ENCODE measurements at places on chromosomes 11 and 22.
A peak's percentile ranks its signal among the peaks of the same experiment; 100 is the strongest.

GRCh38 chr11:3877364-3878257 is 22.1 kb downstream of the STIM1 start:
- H3K4me1 ChIP-seq, result peaks cover 2% of the 10 kb centered on the region
- H3K4me3 ChIP-seq, result no peak overlapping the region
- no peak for DNase-seq
- H3K36me3 ChIP-seq, result no peaks in the 10 kb centered on the region

DNA sequence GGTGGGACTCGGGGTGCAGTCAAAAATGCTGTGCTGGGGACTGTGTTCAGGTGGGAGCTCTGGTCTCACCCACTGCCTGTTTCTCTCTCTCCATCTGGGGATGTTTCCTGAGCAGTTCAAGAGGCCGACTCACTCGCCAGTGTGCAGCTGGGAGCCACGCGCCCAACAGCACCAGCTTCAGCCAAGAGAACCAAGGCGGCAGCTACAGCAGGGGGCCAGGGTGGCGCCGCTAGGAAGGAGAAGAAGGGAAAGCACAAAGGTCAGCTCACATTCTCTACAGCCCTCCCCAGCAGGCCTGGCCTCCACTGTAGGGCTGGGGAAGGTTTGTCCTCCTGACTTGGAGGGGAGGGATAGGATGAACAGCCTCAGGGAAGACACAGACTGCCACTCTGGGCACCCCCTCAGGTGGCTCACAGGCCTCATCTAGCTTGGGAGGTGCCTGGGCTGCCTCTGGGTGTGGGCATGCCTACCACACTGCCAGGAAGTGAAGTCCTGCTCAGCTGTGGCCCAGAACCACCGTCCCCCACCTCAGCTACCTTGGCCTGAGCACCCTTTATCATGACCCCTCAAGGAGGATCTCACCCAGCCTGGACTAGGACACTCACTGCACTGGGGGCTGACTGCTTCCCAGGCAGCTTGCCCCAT is 13.0 kb downstream of the TUB start:
- no peak overlapping the region for H3K4me3 ChIP-seq
- no peak for DNase-seq
- H3K27me3 ChIP-seq, result no peaks in the 10 kb centered on the region
- peaks cover 8% of the 10 kb centered on the region for H3K36me3 ChIP-seq

DNA sequence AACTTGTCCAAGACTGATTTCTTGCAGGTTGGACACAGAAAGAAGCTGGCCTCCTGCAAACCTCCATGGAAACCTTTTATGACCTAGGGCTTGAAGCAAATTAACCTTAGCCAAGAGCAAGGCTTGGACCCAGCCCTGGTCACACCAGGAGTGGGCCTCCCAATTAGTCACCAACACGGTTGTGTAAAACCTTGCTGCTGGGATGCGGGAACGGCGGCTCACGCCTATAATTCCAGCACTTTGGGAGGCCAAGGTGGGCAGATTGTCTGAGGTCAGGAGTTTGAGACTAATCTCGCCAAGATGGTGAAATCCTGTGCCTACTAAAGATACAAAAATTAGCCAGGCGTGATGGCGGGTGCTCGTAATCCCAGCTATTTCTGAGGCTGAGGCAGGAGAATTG is 419.9 kb downstream of the AASDHPPT start:
- no peaks in the 10 kb centered on the region for H3K4me1 ChIP-seq
- H3K27ac ChIP-seq, result no peak overlapping the region
- no peak overlapping the region for H3K4me3 ChIP-seq
- H3K27me3 ChIP-seq, result no peaks in the 10 kb centered on the region
- no peaks in the 10 kb centered on the region for H3K36me3 ChIP-seq
- DNase-seq, result no peak

- H3K36me3 ChIP-seq, result no peaks in the 10 kb centered on the region
- peak overlapping the region; percentile 65 for H3K4me3 ChIP-seq
- DNase-seq, result no peak
- no peak overlapping the region for H3K27ac ChIP-seq
These were observed 839 bp downstream of the CEP164 start for GRCh38 chr11:117328375-117329010.

DNA sequence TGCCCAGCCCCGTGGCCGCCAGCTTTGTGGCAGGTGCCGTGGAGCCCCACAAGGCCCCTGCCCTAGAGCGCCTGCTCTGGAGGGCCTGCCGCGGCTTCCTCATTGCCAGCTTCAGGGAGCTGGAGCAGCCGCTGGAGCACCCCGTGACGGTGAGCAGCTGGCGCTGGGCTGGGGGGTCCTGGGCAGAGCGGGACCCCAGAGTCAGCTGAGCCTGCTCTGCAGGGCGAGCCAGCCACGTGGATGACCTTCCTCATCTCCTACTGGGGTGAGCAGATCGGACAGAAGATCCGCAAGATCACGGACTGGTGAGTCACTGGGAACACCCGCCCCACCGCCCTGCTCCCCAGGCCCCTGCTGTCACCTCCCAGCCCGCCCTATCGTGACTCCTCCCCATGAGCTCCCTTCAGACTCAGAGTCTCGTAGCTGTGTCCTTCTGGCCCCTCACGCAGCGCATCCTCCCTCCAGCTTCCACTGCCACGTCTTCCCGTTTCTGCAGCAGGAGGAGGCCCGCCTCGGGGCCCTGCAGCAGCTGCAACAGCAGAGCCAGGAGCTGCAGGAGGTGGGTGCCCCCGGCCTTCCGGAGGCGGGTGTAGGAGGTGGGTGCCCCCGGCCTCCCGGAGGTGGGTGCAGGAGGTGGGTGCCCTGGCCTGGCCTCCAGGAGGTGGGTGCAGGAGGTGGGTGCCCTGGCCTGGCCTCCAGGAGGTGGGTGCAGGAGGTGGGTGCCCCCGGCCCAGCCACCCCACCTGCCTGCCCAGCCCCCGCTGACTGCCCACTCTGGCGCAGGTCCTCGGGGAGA is 4.7 kb downstream of the TCIRG1 start:
- H3K36me3 ChIP-seq, result no peaks in the 10 kb centered on the region
- H3K4me3 ChIP-seq, result no peak overlapping the region
- peaks cover 19% of the 10 kb centered on the region for H3K4me1 ChIP-seq
- no peak for DNase-seq
- H3K27me3 ChIP-seq, result no peaks in the 10 kb centered on the region

GRCh38 chr11:105137286-105137685 is 2.3 kb downstream of the CARD18 start:
- H3K4me1 ChIP-seq, result no peaks in the 10 kb centered on the region
- H3K27ac ChIP-seq, result no peak overlapping the region
- H3K27me3 ChIP-seq, result no peaks in the 10 kb centered on the region
- no peak overlapping the region for H3K4me3 ChIP-seq
- no peaks in the 10 kb centered on the region for H3K36me3 ChIP-seq

DNA sequence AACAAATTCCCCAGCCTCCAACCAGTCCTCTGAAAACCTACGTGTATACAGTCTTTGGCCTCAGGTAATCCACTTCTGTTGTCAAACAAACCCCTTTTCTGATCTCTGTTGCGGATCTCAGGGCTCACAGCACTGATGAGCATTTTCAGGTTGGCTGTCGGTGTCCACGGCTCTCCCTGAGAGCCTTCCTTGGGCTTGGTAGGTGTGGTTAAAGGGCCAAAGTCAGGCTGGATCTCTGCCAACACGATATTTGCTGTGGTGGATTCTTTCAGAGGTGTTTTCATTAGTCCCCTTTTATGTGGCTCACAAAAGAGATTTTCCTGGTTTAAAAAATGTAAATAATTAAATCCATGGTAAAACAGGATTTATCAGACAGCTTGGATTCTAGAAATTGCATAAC is 2.9 kb downstream of the E2F8 start:
- H3K27ac ChIP-seq, result no peak overlapping the region
- H3K36me3 ChIP-seq, result peaks cover 19% of the 10 kb centered on the region
- DNase-seq, result no peak
- H3K27me3 ChIP-seq, result peaks cover 4% of the 10 kb centered on the region
- no peak overlapping the region for H3K4me3 ChIP-seq
- peaks cover 5% of the 10 kb centered on the region for H3K4me1 ChIP-seq

GRCh38 chr11:6925636-6926207 is 504 bp upstream of the ZNF215 start:
- H3K36me3 ChIP-seq, result no peaks in the 10 kb centered on the region
- H3K4me1 ChIP-seq, result peaks cover 2% of the 10 kb centered on the region
- H3K4me3 ChIP-seq, result peak overlapping the region; percentile 58
- H3K27ac ChIP-seq, result peak overlapping the region; percentile 4

GRCh38 chr22:20194681-20195593 is 44.1 kb upstream of the CCDC188 start:
- H3K36me3 ChIP-seq, result no peaks in the 10 kb centered on the region
- no peak overlapping the region for H3K4me3 ChIP-seq
- no peaks in the 10 kb centered on the region for H3K4me1 ChIP-seq
- no peaks in the 10 kb centered on the region for H3K27me3 ChIP-seq
- no peak for DNase-seq

DNA sequence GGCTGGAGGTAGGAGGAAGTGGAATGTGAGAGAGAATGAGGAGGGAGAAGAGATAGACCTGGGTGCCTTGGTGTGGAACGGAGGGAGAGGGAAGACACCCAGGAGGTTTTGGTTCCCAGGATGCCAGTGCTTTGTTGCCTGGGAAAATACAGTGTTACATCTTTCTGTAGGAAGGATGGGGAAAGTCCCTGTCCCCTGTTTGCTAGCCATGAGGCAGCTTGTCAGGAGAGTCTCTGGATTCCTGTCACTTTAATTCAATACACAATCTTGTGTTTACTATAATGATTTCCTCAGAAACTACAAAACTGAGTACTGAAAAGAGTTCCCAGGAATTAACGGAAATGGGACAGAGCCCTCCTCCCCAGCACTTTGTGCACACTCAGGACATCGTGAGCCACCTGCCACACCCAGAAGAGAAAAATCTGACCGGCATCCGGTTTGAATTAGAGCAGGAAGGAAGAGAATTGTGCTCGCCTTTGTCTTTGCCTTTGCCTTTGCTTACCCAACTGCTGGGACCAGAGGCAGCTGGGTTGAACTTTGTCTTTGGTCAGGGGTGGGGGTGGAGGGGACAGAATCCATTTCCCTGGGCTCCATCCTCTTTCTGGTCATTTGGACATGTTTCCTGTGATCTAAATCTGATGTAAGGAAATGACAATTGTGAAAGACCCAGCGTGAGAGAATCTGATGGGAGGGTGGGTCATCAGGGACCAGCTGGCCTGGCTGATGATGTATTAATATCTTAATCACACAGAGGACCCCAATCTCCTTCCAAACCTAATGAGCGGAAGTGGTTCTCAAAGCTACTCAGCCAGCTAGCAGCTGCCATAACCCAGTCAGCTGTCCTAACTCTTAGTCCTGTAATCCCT is 1.3 kb upstream of the LIMK2 start:
- peaks cover 4% of the 10 kb centered on the region for H3K4me1 ChIP-seq
- no peak overlapping the region for H3K4me3 ChIP-seq
- no peak for DNase-seq
- no peak overlapping the region for H3K27ac ChIP-seq

All from H1 (cell line).